ENCODE measurements at places on chromosomes 6 and 20.
A peak's percentile ranks its signal among the peaks of the same experiment; 100 is the strongest.

- H3K4me3 ChIP-seq: no peak overlapping the region
- no peak overlapping the region for H3K27ac ChIP-seq
- H3K4me1 ChIP-seq: no peaks in the 10 kb centered on the region
- no peaks in the 10 kb centered on the region for H3K36me3 ChIP-seq
- H3K27me3 ChIP-seq: no peaks in the 10 kb centered on the region
These were observed 531.6 kb upstream of the HS3ST5 start for GRCh38 chr6:114874410-114874809.

DNA sequence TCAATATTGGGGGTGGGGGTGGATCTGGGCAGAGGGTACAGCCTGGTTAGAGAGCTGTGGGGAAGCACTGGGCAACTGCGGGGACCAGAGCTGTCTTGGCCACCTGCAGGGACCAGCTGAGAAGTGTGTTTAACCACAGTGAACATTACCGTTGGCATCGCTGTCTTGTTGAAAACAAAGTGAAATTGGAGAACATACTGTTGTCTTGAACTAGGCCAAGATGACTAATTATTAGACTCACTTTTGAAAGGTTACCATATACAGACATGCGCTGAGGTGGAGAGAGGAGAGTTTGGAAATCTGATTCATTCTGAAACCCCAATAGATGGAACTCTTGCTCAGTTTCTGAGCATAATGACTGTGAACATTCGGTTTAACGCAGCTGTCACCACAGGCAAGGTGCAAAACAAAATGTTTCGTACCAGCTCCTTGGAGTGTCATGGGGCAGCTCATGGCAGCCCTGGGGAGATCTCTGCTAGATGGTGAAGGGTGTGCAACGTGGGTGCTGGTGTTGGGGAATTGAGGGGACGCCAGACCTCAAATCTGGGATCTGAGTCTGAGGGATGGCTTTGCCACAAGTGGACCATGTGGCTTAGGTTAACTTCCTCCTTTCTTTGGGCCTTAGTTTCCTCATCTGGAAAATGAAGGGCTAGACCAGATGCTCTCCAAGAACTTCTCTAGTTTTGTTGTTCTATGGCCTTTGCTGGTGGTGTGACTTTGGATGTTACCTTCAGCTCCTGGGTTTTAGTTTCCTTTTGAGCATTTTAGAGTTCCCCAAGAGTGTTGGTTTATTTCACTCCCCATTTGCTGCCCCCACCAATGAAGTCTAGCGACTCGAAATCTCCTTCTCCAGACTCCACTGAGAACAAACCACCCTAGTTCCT lies 24.6 kb upstream of the GTSF1L start:
- DNase-seq: no peak
- no peaks in the 10 kb centered on the region for H3K36me3 ChIP-seq
- H3K4me1 ChIP-seq: peaks cover 3% of the 10 kb centered on the region
- no peak overlapping the region for H3K27ac ChIP-seq
- H3K4me3 ChIP-seq: no peak overlapping the region
- peaks cover 7% of the 10 kb centered on the region for H3K27me3 ChIP-seq

DNA sequence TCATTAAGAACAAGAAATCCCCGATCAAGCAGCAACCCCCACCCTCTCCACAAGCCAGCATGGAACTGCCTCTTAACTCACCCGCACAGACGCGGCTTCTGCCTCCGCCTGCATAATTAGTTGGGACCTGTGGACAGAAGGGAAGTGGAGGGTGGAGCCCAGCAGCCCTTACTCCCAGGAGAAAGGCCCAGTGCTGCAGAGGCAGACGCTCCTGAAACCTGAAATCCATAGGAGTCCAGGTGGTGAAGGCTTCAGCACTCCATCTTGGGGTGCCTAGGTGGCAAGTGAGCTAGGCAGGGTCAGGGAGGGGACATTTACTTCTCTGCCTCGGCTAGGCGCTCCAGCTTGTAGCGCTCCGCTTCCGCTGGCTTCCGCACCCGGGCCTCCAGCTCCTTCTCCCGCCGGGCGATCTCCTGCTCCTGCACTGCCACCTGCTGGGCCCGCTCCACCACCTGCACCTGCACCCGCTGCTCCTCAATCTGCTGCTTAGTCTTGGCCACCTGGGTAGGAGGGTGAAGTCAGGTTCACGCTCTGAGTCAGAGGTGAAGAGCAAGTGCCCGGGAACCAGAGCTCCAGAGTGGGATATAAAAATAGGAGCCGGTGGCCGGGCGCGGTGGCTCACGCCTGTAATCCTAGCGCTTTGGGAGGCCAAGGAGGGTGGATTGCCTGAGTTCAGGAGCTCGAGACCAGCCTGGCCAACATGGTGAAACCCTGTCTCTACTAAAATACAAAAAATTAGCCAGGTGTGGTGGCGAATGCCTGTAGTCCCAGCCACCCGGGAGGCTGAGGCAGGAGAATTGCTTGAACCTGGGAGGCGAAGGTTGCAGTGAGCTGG lies 10.7 kb downstream of the TUBB start:
- peak overlapping the region; percentile 7 for H3K27ac ChIP-seq
- DNase-seq: peak; percentile 59
- no peaks in the 10 kb centered on the region for H3K27me3 ChIP-seq
- peaks cover 6% of the 10 kb centered on the region for H3K4me1 ChIP-seq

DNA sequence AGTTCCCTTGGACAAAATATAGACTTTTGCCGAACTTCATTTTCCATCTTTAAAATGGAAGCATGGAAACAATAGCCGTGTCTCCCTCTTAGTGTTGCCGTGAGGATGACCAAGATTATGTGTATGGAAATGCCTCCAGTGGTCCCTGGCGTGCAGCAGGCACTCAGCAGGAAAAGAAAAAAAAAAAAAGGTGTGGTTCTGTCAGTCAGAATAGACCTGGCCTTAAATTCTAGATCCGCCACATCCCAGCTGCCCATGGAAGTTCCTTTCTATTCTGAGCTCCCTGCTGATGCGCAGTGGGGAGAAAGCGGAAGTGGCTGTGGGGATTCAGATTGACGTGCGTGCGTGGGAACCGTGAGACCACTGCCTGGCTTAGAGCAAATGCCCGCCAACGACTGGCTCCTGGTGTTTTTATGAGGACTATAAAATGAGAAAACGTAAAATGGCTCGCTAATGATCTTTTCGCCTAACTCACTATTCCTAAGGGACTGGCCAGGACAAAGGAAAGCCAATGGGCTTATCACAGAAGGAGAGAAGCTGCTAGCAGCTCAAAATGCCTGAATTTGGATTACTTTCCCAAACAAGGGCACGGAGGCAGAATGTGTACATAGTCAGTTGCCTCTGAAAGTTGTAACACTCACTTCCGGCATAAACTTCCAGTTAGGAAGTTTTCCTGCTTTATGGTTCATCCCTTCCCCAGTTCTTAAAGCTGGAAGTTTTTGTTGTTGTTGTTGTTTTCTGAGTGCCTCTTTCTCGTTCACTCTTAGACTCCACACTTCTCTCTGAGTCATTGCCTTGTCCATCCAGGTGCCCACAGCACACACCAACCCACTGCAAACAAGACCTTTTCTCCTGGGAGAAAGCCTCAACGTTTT lies 11.4 kb upstream of the PDE10A start:
- H3K27ac ChIP-seq: peak overlapping the region; percentile 23
- H3K36me3 ChIP-seq: no peaks in the 10 kb centered on the region
- H3K27me3 ChIP-seq: no peaks in the 10 kb centered on the region
- H3K4me1 ChIP-seq: peaks cover 3% of the 10 kb centered on the region
- peak; percentile 32 for DNase-seq

DNA sequence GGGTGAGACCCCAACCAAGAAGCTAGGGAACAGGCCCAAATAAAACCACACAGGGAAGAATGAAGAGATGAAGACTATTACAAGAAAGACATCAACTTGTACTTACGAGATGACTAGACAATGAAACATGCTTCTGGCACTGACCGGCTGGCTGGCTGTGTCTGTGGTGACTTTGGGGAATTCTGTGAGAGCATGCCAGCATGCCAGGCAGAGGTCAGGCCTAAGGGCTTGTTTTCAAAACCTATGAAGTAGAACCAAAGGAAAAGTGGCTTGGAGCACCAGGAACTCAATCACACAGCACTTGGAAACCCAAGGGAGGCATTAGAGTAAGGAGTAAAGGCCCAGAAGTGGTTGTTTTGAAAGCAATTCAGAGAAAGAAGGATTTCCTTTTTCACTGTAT lies 28.4 kb upstream of the GSTA3 start:
- no peaks in the 10 kb centered on the region for H3K27me3 ChIP-seq
- H3K4me1 ChIP-seq: no peaks in the 10 kb centered on the region
- H3K27ac ChIP-seq: no peak overlapping the region

- H3K4me3 ChIP-seq: no peak overlapping the region
- no peak for DNase-seq
- H3K27me3 ChIP-seq: no peaks in the 10 kb centered on the region
- H3K4me1 ChIP-seq: peaks cover 8% of the 10 kb centered on the region
- peak overlapping the region; percentile 60 for H3K27ac ChIP-seq
- H3K36me3 ChIP-seq: no peaks in the 10 kb centered on the region
These were observed 21.0 kb downstream of the TCF15 start for GRCh38 chr20:588932-589672.

- no peaks in the 10 kb centered on the region for H3K27me3 ChIP-seq
- peak overlapping the region; percentile 64 for H3K27ac ChIP-seq
- H3K4me3 ChIP-seq: no peak overlapping the region
- DNase-seq: peak; percentile 94
- H3K36me3 ChIP-seq: no peaks in the 10 kb centered on the region
These were observed 14.5 kb downstream of the TCF15 start for GRCh38 chr20:595330-596308.

DNA sequence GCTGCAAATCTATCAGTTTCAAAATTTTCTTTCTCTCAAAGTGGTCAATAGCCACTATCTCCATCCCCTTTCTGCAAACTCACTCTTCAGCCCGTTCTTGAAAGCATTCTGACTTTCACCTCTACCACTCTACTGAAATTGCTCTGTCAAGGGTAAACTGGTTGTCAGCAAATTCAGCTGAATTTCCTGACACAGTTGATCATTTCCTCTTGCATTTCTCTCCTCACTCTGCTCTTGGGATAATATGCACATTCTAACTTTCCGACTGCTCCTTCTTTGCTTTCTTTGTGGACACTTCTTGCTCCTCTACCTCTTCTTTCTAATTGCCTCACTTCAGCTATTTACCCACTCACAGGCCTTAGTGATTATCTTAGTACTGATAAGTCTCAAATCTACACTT lies 73.7 kb upstream of the TINAG start:
- no peak for DNase-seq
- no peak overlapping the region for H3K4me3 ChIP-seq
- H3K36me3 ChIP-seq: no peaks in the 10 kb centered on the region
- no peaks in the 10 kb centered on the region for H3K27me3 ChIP-seq
- no peak overlapping the region for H3K27ac ChIP-seq

DNA sequence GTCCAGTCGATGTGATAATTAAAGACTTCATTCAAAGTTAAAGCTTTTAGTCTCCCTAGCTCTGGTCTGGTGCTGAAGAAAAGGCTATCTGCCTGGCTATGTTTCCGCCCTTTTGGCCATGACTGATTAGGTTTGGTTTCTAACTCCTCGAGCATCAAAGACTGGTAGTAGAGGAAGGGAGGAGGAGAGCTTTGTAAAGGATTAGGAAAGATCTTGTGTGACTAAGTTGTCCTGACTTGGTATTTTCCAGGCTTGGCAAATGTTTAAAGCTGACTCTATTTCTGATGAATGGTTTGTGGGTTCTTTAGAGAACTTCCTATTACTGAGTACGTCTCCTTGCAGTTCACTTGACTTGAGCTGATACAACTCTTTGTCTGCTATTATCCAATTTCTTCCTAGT lies 312.9 kb downstream of the GJA1 start:
- no peak overlapping the region for H3K27ac ChIP-seq
- H3K4me1 ChIP-seq: no peaks in the 10 kb centered on the region
- H3K36me3 ChIP-seq: no peaks in the 10 kb centered on the region

- no peak for DNase-seq
- no peak overlapping the region for H3K27ac ChIP-seq
- peaks cover 29% of the 10 kb centered on the region for H3K27me3 ChIP-seq
- peak overlapping the region; percentile 45 for H3K4me3 ChIP-seq
These were observed 1.2 kb downstream of the ELOVL2 start for GRCh38 chr6:11042750-11043377.

- peak overlapping the region; percentile 95 for H3K27ac ChIP-seq
- H3K4me3 ChIP-seq: peak overlapping the region; percentile 52
- peaks cover 18% of the 10 kb centered on the region for H3K4me1 ChIP-seq
- H3K27me3 ChIP-seq: peaks cover 3% of the 10 kb centered on the region
These were observed 620 bp upstream of the DEK start for GRCh38 chr6:18264923-18265377.

DNA sequence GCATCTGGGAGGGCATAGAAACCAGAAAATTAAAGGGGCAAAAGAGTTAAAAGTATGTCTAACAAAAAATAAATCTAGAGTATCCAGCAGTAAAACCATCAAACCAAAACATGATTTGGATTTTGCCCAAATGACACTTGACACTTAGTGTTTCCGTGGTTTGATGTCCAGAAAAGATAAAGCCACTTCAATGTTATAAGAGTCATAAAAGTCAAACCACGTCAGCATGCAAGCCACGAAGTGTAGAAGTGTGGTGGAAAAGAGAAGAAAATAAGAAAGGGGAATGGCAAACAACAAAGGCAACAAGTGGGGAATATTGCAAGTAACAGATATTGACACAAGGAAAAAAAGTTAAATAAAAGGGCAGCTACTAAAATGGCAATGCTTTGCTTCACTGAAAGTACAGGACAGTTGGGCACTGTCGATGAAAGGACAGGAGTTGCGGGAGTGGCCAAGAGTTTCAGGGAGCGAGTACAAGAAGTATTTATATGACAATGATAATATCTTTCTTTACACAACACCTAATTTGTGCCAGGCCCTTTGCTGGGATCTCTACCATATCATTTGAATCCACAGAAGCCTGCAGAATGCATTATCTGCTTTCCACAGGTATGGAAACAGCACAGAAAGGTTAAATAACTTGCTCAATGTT lies 6.3 kb upstream of the HDDC2 start:
- no peaks in the 10 kb centered on the region for H3K4me1 ChIP-seq
- H3K27ac ChIP-seq: no peak overlapping the region
- H3K4me3 ChIP-seq: no peak overlapping the region
- no peaks in the 10 kb centered on the region for H3K36me3 ChIP-seq
- DNase-seq: no peak

DNA sequence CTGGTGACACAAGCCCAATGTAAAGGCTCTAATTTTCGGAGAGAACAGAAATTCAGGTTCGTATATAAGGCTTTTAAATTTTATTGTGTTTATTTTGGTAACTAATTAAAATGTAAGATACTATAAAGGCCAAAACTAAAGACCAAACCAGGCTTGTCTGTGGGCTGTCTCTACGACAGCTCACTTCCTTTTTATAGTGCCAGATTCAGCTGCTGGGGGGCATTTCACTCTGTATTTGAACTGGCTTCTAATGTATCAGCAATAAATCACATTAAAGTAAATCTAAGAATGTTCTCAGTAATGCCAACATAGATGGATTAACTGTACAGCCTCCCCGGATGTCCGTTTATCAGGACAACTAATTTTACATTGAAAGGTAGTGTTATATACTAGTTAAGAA lies 31.1 kb upstream of the STXBP5 start:
- H3K4me3 ChIP-seq: no peak overlapping the region
- no peaks in the 10 kb centered on the region for H3K4me1 ChIP-seq
- H3K27me3 ChIP-seq: no peaks in the 10 kb centered on the region
- no peak overlapping the region for H3K27ac ChIP-seq

Measured in muscle of leg (tissue), 16 donors.